ENCODE measurements at places on chromosomes 13 and 19.
A peak's percentile ranks its signal among the peaks of the same experiment; 100 is the strongest.

DNA sequence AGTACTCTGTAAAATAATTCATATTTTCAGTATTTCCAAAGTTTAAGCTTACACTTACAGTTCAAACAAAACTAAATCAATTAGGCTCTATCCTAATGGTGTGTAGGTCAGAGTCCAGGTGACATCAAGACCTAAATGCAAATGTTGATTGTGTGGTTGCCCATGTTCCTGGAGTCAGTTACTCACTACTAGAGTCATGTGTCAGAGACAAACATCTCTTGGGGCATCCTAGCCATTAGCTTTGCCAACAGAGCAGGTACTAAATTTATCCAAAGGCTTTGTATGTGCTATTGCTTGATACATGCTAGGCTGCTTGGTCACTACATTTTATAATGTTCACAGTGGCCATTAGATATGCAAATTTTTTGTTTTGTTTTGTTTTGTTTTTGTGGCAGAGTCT, 11.7 kb downstream of the SPRY2 start:
- no peak for DNase-seq
- H3K27me3 ChIP-seq, result no peaks in the 10 kb centered on the region
- no peaks in the 10 kb centered on the region for H3K4me1 ChIP-seq
- no peak overlapping the region for H3K27ac ChIP-seq
- no peaks in the 10 kb centered on the region for H3K36me3 ChIP-seq

DNA sequence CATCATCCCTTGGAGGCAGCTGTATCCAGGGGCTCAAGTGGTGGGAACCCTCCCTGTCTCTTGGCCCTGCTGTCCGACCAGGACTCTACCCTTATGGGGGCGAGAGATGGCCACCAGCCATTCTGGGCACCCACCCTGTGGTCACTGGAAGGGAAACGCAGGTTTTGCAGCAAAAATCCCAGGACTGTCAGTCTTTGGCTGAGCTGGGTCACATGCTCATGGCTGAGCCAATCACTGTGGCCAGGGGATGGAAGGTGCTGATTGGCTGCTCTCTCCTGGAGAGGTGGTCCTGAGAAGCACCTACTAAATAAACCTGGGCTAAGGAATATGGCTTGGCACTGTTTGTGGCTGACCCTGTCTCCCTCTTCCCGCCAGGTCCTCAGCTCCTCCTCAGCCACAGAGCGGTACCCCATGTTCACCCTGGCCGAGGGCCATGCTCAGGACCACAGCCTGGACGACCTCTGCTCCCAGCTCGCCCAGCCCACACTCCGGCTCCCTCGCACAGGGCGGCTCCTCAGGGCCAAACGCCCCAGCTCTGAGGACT, 8.9 kb downstream of the ATG4D start:
- peaks cover 32% of the 10 kb centered on the region for H3K4me1 ChIP-seq
- DNase-seq, result no peak
- peaks cover 84% of the 10 kb centered on the region for H3K36me3 ChIP-seq
- peak overlapping the region; percentile 93 for H3K27ac ChIP-seq
- no peaks in the 10 kb centered on the region for H3K27me3 ChIP-seq

GRCh38 chr19:313988-314815, 23.0 kb upstream of the PLPP2 start:
- no peaks in the 10 kb centered on the region for H3K27me3 ChIP-seq
- H3K4me1 ChIP-seq, result peaks cover 12% of the 10 kb centered on the region
- DNase-seq, result no peak
- H3K27ac ChIP-seq, result peak overlapping the region; percentile 81
- no peak overlapping the region for H3K4me3 ChIP-seq
- peaks cover 21% of the 10 kb centered on the region for H3K36me3 ChIP-seq

DNA sequence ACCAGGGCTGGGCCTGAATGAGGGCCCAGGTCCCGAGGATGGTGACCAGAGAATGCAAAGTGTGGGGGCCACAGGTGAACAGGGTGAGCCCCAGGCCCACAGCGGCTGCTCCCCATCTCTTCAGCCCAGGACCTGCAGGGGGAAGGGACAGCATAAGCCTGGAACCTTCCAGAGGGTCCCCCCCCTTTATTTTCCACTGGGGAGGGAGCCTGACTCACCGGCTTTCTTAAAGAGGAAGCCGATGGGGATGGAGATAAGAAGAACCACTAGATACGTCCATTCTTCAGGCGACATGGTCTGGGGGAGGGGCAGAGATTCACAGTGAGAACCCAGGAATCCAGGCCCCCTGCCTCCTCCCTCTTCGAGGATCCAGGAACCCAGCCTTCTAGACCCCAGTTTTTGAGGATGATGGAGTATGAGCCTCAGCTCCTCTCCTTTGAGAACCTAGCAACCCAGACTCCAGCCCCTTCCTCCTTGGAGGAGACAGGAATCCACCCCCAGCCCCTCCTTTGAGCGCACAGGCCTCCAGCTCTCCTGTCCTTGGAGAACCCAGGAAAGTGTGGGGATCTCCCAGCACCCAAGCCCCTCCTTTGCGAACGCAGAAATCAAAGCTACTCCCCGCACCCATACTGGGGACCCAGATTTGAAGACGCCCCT, 1.0 kb downstream of the MBOAT7 start:
- peaks cover 29% of the 10 kb centered on the region for H3K4me1 ChIP-seq
- peak overlapping the region; percentile 99 for H3K27ac ChIP-seq
- H3K36me3 ChIP-seq, result peaks cover 34% of the 10 kb centered on the region
- DNase-seq, result no peak

GRCh38 chr19:55096061-55096701, 20.5 kb downstream of the EPS8L1 start:
- H3K4me1 ChIP-seq, result no peaks in the 10 kb centered on the region
- DNase-seq, result no peak
- no peak overlapping the region for H3K4me3 ChIP-seq
- no peaks in the 10 kb centered on the region for H3K27me3 ChIP-seq
- H3K36me3 ChIP-seq, result peaks cover 12% of the 10 kb centered on the region

- DNase-seq, result peak; percentile 68
- peak overlapping the region; percentile 92 for H3K27ac ChIP-seq
- H3K27me3 ChIP-seq, result no peaks in the 10 kb centered on the region
- H3K4me1 ChIP-seq, result peaks cover 51% of the 10 kb centered on the region
- H3K4me3 ChIP-seq, result peak overlapping the region; percentile 71
- peaks cover 19% of the 10 kb centered on the region for H3K36me3 ChIP-seq
Measured at GRCh38 chr19:16382775-16383543, 58.3 kb downstream of the KLF2 start.

- H3K4me1 ChIP-seq, result peaks cover 9% of the 10 kb centered on the region
- H3K36me3 ChIP-seq, result peaks cover 3% of the 10 kb centered on the region
- peak overlapping the region; percentile 44 for H3K4me3 ChIP-seq
- no peaks in the 10 kb centered on the region for H3K27me3 ChIP-seq
- peak overlapping the region; percentile 65 for H3K27ac ChIP-seq
Measured at GRCh38 chr19:34985249-34986022, 14.7 kb upstream of the GRAMD1A start.

- peaks cover 63% of the 10 kb centered on the region for H3K36me3 ChIP-seq
- H3K27me3 ChIP-seq, result no peaks in the 10 kb centered on the region
- no peak overlapping the region for H3K4me3 ChIP-seq
- peak overlapping the region; percentile 10 for H3K27ac ChIP-seq
- H3K4me1 ChIP-seq, result peaks cover 4% of the 10 kb centered on the region
Measured at GRCh38 chr19:10830931-10831779, 4.9 kb downstream of the TMED1 start.

DNA sequence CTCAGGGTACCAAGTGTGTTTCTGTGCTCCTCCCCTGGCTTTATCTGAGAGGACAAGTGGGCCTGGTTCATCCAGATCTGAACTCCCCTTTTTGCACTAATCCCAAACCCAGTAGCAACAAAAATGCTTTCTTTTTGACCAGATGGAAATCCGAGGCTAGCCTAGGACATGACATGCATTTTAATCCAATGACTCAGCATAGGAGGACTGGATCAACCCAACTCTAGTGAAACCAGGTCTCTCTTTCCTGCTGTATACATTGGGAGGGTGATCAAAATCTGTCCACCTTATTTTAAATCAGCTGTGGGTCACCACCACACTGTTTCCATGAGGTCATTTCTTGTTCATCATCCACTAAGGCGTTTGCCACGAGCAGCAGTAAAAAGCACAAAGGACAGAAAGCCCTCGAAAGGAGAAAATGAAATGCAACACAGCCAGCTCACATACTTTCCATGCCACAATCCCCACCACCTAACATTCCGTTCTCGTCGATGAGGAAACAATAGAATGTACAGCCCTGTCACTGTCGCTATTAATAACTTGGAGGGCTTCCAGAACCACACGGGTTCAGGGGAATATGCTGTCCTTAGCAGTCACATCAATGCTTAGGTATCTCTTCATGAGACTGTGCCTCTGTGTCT, 543.0 kb downstream of the IRS2 start:
- H3K36me3 ChIP-seq, result no peaks in the 10 kb centered on the region
- H3K27ac ChIP-seq, result no peak overlapping the region
- H3K27me3 ChIP-seq, result no peaks in the 10 kb centered on the region

- peaks cover 5% of the 10 kb centered on the region for H3K36me3 ChIP-seq
- no peaks in the 10 kb centered on the region for H3K4me1 ChIP-seq
- no peak overlapping the region for H3K4me3 ChIP-seq
- no peak overlapping the region for H3K27ac ChIP-seq
- peaks cover 12% of the 10 kb centered on the region for H3K27me3 ChIP-seq
Measured at GRCh38 chr13:31334994-31335557, 135.3 kb downstream of the B3GLCT start.

GRCh38 chr19:13782537-13782936, 8.3 kb downstream of the C19orf53 start:
- DNase-seq, result no peak
- H3K27me3 ChIP-seq, result no peaks in the 10 kb centered on the region
- no peak overlapping the region for H3K4me3 ChIP-seq
- H3K4me1 ChIP-seq, result peaks cover 9% of the 10 kb centered on the region

DNA sequence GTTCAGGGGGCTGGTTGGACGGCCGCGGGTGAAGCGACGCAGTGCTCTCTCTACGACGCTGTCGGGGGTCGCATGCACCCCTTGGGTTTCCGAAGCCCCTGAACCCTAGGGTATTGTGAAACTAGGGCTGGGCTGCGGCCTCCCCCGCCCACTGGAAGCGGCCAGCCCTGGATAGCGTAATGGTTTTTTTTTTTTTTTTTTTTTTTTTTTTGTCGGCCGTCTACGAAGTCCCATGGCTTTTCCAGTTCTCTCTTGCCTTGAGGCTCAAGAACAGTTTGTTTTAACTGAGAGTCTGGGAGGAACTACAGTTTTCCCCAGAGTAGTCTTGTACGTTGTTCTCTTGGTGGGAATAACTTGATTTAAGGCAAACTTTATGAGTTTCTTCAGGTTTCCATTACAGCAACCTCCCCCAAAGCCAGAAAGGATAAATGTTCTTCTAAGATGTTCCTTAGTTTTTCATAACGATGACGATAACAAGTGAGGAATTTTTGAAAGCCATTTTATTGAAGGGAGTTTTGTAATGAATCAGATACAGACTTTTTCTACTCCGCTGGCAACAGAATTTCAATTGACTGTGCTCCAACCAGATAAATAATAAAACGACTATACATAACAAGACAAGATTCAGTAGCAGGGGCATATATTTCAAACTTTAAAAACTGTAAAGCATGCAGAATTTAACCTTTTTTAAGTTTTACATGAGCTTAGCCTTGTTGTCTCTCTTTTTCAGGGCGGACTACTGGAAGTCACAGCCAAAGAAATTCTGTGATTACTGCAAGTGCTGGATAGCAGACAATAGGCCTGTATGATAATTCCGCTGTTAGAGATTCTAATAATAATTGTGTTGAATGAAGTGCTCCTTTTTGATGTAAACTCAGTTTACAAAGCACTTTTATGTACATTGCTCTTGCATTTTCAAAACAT, 867 bp downstream of the WBP4 start:
- no peaks in the 10 kb centered on the region for H3K27me3 ChIP-seq
- no peak for DNase-seq
- H3K4me3 ChIP-seq, result peak overlapping the region; percentile 100
- peaks cover 44% of the 10 kb centered on the region for H3K36me3 ChIP-seq
- H3K4me1 ChIP-seq, result peaks cover 23% of the 10 kb centered on the region
